Upper lobe of right lung (tissue), 1 donor: ENCODE measurements at places on chromosomes 2 and 18. TPM values are rescaled to one million over a fixed set of nuclear protein-coding genes. Genes with fewer than 3 reads are reported as not detected.
A peak's percentile ranks its signal among the peaks of the same experiment; 100 is the strongest.

GRCh38 chr18:56083097-56083521, 495.1 kb upstream of the TCF4 start:
- H3K36me3 ChIP-seq, result no peaks in the 10 kb centered on the region
- no peak overlapping the region for H3K27ac ChIP-seq
- no peak overlapping the region for H3K4me3 ChIP-seq
- no peaks in the 10 kb centered on the region for H3K27me3 ChIP-seq
- peaks cover 10% of the 10 kb centered on the region for H3K4me1 ChIP-seq
- DNase-seq, result no peak

- H3K27ac ChIP-seq, result no peak overlapping the region
- H3K27me3 ChIP-seq, result no peaks in the 10 kb centered on the region
- H3K4me3 ChIP-seq, result no peak overlapping the region
- H3K4me1 ChIP-seq, result no peaks in the 10 kb centered on the region
These were observed 85.1 kb downstream of the ACSL3 start for GRCh38 chr2:222945887-222946286.

- no peaks in the 10 kb centered on the region for H3K4me1 ChIP-seq
- no peak for DNase-seq
- no peaks in the 10 kb centered on the region for H3K36me3 ChIP-seq
- H3K27ac ChIP-seq, result no peak overlapping the region
- H3K4me3 ChIP-seq, result no peak overlapping the region
- H3K27me3 ChIP-seq, result no peaks in the 10 kb centered on the region
These were observed 73.3 kb downstream of the RHBDD1 start for GRCh38 chr2:226909126-226909525.

DNA sequence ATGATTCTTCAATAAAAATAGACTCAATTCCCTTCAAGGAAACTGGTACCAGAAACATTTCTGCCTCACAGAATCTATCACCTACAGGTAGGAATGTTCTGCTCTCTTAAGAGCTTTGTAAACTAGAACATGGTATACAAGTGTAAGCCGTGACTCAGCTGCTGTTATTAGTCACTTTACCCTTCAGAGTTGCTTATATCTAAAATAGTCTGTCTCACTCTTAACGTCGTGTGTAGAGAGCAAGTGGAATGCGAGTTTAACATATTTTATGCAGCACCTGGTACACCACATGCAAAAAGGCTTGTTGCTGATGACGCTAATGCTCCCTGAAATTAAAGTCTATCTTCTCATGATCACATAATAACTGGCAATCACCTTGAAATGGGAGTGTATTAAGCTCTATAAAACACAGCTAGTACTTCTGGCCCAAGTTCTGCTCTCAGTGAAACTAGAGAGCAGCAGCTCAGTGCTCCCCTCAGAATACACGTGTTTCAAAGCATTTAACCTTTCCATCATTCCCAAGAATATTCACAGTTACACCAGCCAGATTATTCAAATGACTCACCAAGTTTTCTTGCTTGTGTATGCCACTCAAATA, 420.0 kb downstream of the ZEB2 start:
- no peak overlapping the region for H3K27ac ChIP-seq
- no peak overlapping the region for H3K4me3 ChIP-seq
- H3K4me1 ChIP-seq, result no peaks in the 10 kb centered on the region
- no peaks in the 10 kb centered on the region for H3K36me3 ChIP-seq
- no peak for DNase-seq
- H3K27me3 ChIP-seq, result no peaks in the 10 kb centered on the region

- no peaks in the 10 kb centered on the region for H3K27me3 ChIP-seq
- H3K27ac ChIP-seq, result no peak overlapping the region
- no peak for DNase-seq
- no peaks in the 10 kb centered on the region for H3K36me3 ChIP-seq
These were observed 113.3 kb downstream of the SCG2 start for GRCh38 chr2:223488814-223489213.

GRCh38 chr2:238225911-238226697, 13.7 kb downstream of the HES6 start:
- DNase-seq, result no peak
- H3K4me3 ChIP-seq, result no peak overlapping the region
- no peaks in the 10 kb centered on the region for H3K27me3 ChIP-seq
- H3K27ac ChIP-seq, result no peak overlapping the region
- no peaks in the 10 kb centered on the region for H3K36me3 ChIP-seq
- peaks cover 3% of the 10 kb centered on the region for H3K4me1 ChIP-seq

GRCh38 chr2:109533823-109534222, 79.9 kb downstream of the SEPTIN10 start:
- H3K36me3 ChIP-seq, result no peaks in the 10 kb centered on the region
- peaks cover 4% of the 10 kb centered on the region for H3K4me1 ChIP-seq
- no peak for DNase-seq
- no peaks in the 10 kb centered on the region for H3K27me3 ChIP-seq

DNA sequence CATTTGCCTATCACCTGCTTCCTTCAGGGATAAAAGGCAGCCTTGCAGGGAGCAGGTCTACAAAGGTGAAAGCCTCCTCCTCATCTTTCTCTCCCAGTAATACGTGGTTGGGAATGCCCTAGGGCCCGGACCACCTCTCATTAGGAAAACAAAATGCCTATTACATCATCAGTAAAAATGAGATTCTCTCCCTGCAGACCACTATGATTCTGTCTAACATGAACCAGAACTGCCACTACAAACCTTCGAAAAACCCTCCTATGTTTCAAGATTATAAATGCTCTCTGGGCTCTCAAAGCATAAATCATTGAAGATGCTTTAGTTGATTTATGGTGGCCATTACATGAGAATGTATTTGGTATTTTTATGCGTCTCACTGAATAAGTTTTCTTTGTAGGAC, 108.4 kb upstream of the ARL5A start:
- DNase-seq, result no peak
- no peaks in the 10 kb centered on the region for H3K27me3 ChIP-seq
- no peak overlapping the region for H3K27ac ChIP-seq
- no peaks in the 10 kb centered on the region for H3K4me1 ChIP-seq
- H3K36me3 ChIP-seq, result no peaks in the 10 kb centered on the region
- H3K4me3 ChIP-seq, result no peak overlapping the region

DNA sequence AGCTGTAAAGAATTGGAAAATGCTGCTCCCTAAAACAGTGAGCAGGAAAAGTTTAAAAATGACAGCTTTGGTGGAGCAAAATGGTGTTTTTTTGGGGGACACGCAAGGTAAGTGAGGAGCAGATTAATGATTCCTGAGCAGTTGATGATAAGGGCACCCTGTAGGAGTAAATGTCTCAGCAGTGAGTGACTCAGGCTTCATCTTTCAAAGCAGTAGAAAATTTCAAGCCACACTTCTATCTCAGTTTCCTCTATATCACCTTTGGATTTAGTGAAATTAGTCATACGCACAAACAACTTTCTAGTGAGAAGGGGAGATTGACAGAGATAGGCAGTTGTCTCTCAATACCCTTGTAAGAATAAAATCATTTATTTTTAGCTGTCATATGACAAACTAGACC, 709.0 kb upstream of the FAM98A start:
- no peaks in the 10 kb centered on the region for H3K4me1 ChIP-seq
- no peaks in the 10 kb centered on the region for H3K36me3 ChIP-seq
- no peak overlapping the region for H3K27ac ChIP-seq
- no peak overlapping the region for H3K4me3 ChIP-seq

- no peaks in the 10 kb centered on the region for H3K4me1 ChIP-seq
- H3K27ac ChIP-seq, result no peak overlapping the region
- H3K36me3 ChIP-seq, result no peaks in the 10 kb centered on the region
- no peaks in the 10 kb centered on the region for H3K27me3 ChIP-seq
These were observed 135.0 kb upstream of the DOK6 start for GRCh38 chr18:69265656-69266055.

- H3K27ac ChIP-seq, result no peak overlapping the region
- H3K36me3 ChIP-seq, result no peaks in the 10 kb centered on the region
- H3K27me3 ChIP-seq, result no peaks in the 10 kb centered on the region
- no peak for DNase-seq
- H3K4me3 ChIP-seq, result no peak overlapping the region
- H3K4me1 ChIP-seq, result peaks cover 7% of the 10 kb centered on the region
These were observed 14.9 kb downstream of the IGFBP2 start for GRCh38 chr2:216648105-216648504.

GRCh38 chr2:142649581-142649980, 227.9 kb upstream of the KYNU start:
- H3K4me1 ChIP-seq, result no peaks in the 10 kb centered on the region
- no peaks in the 10 kb centered on the region for H3K27me3 ChIP-seq
- no peak overlapping the region for H3K4me3 ChIP-seq
- no peaks in the 10 kb centered on the region for H3K36me3 ChIP-seq

- DNase-seq, result peak; percentile 60
- H3K36me3 ChIP-seq, result peaks cover 89% of the 10 kb centered on the region
- no peaks in the 10 kb centered on the region for H3K27me3 ChIP-seq
- no peak overlapping the region for H3K4me3 ChIP-seq
These were observed 9.9 kb downstream of the CCT7 start for GRCh38 chr2:73243884-73244570.

DNA sequence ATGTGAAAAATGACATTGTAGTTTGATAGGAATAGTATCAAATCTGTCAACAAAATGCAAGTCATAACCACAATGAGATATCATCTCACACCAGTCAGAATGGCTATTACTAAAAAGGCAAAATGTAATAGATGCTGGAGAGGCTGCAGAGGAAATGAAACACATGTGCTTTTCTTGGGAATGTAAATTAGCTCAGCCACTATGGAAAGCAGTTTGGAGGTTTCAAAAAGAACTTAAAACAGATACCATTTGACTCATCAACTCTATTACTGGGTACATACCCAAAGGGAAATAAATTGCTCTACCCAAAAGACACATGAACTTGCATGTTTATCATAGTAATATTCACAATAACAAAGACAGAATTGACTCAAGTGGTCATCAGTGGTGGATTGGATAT, 572.6 kb downstream of the TRIB2 start:
- no peak for DNase-seq
- H3K4me3 ChIP-seq, result no peak overlapping the region
- no peaks in the 10 kb centered on the region for H3K36me3 ChIP-seq

DNA sequence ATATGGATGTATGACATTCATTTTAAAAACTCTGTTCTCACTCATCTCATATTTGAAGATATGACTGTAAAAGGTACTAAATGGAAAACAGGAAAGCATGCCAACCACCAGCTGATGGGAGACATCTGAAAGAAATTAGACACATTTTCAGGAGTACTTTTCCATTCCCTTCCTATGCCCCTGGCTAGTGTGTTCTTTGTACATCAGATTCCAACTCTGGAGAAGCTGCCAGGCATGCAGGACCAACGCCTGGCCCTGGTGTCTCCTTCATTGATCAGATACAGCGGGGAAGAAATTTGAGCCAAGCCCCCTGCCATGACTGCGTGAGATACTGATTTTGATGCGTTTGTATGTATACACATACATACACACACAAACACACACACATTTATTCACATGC, 599.0 kb upstream of the SYT4 start:
- DNase-seq, result no peak
- no peaks in the 10 kb centered on the region for H3K27me3 ChIP-seq
- no peak overlapping the region for H3K27ac ChIP-seq
- no peaks in the 10 kb centered on the region for H3K36me3 ChIP-seq
- no peaks in the 10 kb centered on the region for H3K4me1 ChIP-seq

GRCh38 chr18:12604445-12605007, 53.4 kb downstream of the SPIRE1 start:
- no peak overlapping the region for H3K27ac ChIP-seq
- peaks cover 6% of the 10 kb centered on the region for H3K4me1 ChIP-seq
- H3K27me3 ChIP-seq, result no peaks in the 10 kb centered on the region

- H3K36me3 ChIP-seq, result no peaks in the 10 kb centered on the region
- H3K4me1 ChIP-seq, result no peaks in the 10 kb centered on the region
- H3K4me3 ChIP-seq, result no peak overlapping the region
- DNase-seq, result no peak
- H3K27me3 ChIP-seq, result no peaks in the 10 kb centered on the region
- no peak overlapping the region for H3K27ac ChIP-seq
These were observed 106.6 kb downstream of the FHOD3 start for GRCh38 chr18:36403896-36404820.

- H3K36me3 ChIP-seq, result no peaks in the 10 kb centered on the region
- DNase-seq, result peak; percentile 77
- peaks cover 39% of the 10 kb centered on the region for H3K4me1 ChIP-seq
- peak overlapping the region; percentile 87 for H3K27ac ChIP-seq
These were observed 125.6 kb downstream of the PLB1 start for GRCh38 chr2:28621172-28622100.

DNA sequence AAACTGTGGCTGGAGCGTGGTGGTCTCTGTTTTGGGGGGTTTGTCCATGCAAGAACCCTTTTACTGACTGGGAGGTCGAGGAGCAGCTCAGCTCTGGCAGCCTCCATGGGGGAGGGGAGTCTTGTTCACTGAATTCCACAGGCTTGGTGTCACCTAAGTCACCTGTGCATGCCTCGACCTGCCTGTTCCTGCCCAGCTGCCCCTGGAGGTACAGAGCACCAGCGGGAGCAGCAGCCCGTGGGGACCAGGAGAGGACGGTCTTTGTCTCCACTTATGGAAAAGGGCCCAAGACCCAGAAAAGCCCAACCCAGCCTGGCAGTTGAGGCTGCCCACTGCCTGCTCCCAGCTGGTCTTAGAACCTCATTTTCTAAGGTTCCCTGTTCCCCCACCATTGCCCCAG, 168.7 kb upstream of the AGAP1 start:
- no peaks in the 10 kb centered on the region for H3K4me1 ChIP-seq
- no peaks in the 10 kb centered on the region for H3K27me3 ChIP-seq
- H3K36me3 ChIP-seq, result no peaks in the 10 kb centered on the region
- DNase-seq, result no peak
- no peak overlapping the region for H3K27ac ChIP-seq
- H3K4me3 ChIP-seq, result no peak overlapping the region

- H3K36me3 ChIP-seq, result no peaks in the 10 kb centered on the region
- peak overlapping the region; percentile 88 for H3K27ac ChIP-seq
- peak overlapping the region; percentile 62 for H3K4me3 ChIP-seq
- H3K27me3 ChIP-seq, result no peaks in the 10 kb centered on the region
- no peak for DNase-seq
These were observed 267.3 kb downstream of the TCF4 start for GRCh38 chr18:55320424-55321264.

GRCh38 chr2:81658227-81658626, 1353.7 kb upstream of the LRRTM1 start:
- no peaks in the 10 kb centered on the region for H3K36me3 ChIP-seq
- no peak overlapping the region for H3K27ac ChIP-seq
- H3K4me3 ChIP-seq, result no peak overlapping the region
- no peaks in the 10 kb centered on the region for H3K4me1 ChIP-seq

DNA sequence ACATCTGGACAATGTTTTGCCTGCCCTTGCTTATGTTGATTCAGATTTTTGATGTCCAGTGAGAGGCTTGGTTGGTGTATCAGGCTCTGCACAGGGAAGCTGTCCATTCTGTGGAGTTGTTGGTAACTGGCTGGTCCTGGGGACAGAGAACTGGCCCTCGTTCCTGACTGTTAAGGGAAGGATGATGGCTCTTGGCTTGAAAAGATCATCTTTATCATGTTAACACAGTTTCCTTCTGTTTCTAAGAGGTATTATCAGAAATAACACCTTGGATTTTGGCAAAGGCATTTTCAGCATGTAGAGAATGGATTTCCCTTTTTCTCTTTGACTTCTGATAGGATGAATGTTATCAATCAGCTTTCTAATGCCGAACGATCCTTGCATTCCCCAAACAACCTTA, 19.3 kb downstream of the STK25 start:
- peaks cover 28% of the 10 kb centered on the region for H3K36me3 ChIP-seq
- no peak overlapping the region for H3K4me3 ChIP-seq
- no peak for DNase-seq
- H3K27me3 ChIP-seq, result no peaks in the 10 kb centered on the region
- no peak overlapping the region for H3K27ac ChIP-seq

Gene ITPRIPL1
- 1.3 TPM for total RNA-seq

Gene MREG
- 16.8 TPM for total RNA-seq

Gene WDR35
- total RNA-seq, result 7.3 TPM

Gene SUMO1
- 75.6 TPM for total RNA-seq

Gene PAX8
- 1.6 TPM for total RNA-seq

Gene DSG1
- not detected for total RNA-seq

Gene FAP
- 5.4 TPM for total RNA-seq

Gene MLPH
- total RNA-seq, result 423 TPM

Gene GCG
- total RNA-seq, result not detected

Gene VRK2
- total RNA-seq, result 23.8 TPM

Gene GLI2
- 4.7 TPM for total RNA-seq

Gene IL36A
- not detected for total RNA-seq

Gene ICA1L
- total RNA-seq, result 2.3 TPM

Gene DSC3
- 1.6 TPM for total RNA-seq
